ENCODE measurements at places on chromosomes 16 and 17.

DNA sequence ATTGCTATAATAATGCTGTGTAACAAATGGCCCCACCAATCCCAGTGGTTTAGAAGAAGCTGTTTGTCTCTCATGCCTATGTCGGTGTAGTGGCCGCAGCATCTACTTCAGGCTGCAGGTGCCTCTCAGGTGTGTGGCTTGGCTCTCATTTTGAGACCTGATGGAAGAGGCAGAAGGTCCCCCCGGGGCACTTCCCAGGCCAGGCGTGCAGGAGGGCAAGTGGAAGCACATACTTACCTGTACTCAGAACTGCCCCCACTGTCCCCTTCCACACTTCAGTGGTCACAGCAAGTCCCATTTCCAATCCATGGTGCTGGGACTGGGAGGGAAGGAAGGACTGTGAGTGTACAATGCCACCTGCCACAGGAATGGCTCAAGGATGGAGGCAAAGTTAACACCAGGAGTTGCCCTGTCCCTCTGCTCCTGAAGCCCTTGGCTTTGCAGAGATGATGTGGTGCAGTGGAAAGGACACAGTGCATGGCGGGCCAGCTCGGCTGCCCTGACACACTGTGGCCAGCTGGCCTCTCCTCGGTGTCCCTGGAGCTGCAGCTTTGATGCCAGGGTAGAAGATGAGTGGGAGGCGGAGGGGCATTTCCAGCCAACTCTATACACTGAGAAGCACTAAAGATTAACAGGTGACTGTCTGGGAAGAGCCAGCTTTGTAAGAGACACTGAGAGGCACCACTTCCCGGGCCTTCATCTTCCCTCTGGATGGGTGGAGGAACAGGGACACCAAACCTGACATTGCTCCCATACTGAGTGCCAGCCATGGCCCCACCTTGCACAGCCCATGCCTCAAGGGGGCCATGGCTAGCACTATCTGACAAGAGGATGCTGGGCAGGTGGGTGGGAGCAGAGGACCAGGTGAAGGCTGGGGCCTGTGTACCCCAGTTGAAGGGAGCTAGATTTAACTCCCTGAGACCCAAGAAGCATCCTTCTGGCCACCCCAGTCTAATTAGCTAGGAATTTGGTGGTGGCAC, 105.9 kb downstream of the METRNL start:
- peak; percentile 50 for DNase-seq

- no peak for DNase-seq
Observed at GRCh38 chr16:29676989-29677785, 1.8 kb upstream of the QPRT start.

GRCh38 chr17:40511667-40512220, 10.3 kb upstream of the TNS4 start:
- DNase-seq: no peak

DNA sequence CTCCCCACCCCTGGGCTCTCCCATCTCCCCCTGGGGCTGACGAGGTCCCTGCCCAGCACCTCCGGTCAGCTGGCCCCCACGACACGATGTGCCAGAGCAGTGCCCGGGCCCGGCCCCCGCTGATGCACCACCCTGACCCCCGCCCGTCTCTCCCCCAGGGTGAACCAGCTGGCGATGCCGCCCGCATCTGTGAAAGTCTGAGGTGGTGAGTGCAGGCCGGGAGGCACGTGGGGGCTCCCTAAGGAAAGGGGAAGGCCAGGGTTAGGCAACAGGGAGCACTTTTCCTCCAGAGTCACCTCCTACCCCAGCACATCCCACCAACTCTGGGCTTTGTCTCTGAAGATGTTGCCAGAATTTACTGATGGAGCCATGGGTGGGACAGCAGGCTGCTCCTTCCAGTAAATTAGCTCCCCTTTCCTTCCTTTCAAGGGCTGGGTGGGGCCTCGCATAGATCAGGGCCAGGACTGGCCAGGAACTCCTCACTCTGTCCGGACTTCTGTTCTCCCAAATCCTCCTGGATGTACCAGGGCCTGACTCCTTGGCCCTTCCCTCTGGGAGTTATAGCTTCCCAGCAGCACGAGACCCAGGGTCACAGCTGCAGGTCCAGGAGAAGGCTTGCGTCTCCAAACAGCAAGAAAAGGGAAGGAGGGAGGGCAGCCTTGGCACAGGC, 18.3 kb downstream of the MYBBP1A start:
- DNase-seq: no peak

DNA sequence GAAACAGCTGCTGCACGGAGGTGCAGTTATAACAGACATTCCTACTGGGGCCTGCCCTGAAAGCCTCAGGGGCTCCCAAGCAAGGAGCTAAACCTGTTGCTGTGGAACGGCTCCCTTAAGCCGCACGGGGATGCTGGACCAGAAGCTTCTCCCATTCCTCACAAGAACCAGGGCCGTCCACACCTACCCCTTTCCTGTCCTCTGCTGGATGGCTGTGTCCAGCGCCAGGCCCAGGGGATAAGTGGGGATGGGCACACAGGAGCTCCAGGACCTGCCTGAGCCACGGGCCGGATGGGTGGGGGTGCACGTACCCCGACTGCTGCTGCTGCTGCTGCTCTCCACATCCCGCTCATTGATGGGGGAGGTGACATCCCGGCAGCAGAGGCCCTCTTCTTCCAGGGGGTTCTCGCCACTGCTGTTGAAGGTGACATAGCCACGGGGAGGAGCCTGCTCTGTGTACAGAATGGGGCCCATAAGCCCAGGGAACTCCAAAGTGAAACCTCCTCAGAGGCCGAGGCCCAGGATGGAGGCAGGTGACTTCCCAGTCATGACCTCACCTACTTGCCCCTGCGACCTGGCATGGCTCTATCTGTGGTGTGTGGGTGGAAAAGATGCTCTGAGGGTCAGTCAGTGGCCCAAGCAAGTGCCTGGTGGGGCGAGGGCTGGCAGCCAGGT, 8.6 kb downstream of the NUDT16L1 start:
- no peak for DNase-seq

DNA sequence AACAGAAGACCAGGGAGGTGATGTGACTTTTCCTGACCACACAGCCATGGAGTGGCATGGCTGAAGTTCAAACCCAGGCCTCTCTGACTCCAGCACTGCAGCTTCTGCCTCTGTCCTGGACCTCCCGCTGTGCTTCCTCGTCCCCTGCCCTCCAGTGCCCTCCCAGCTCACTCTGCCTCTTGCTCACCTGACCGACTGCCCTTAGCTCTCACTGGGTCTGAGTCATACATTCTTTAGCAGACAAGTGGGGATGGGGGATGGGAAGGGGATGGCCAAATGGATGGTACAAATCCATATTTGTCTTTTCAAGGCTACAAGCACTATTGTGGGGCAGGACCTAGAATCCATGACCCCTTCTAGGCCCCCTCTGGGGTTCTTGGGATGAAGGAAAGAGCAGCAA, 33.0 kb downstream of the PITPNM3 start:
- DNase-seq: no peak

GRCh38 chr17:67200727-67201301, 44.2 kb downstream of the HELZ start:
- no peak for DNase-seq

DNA sequence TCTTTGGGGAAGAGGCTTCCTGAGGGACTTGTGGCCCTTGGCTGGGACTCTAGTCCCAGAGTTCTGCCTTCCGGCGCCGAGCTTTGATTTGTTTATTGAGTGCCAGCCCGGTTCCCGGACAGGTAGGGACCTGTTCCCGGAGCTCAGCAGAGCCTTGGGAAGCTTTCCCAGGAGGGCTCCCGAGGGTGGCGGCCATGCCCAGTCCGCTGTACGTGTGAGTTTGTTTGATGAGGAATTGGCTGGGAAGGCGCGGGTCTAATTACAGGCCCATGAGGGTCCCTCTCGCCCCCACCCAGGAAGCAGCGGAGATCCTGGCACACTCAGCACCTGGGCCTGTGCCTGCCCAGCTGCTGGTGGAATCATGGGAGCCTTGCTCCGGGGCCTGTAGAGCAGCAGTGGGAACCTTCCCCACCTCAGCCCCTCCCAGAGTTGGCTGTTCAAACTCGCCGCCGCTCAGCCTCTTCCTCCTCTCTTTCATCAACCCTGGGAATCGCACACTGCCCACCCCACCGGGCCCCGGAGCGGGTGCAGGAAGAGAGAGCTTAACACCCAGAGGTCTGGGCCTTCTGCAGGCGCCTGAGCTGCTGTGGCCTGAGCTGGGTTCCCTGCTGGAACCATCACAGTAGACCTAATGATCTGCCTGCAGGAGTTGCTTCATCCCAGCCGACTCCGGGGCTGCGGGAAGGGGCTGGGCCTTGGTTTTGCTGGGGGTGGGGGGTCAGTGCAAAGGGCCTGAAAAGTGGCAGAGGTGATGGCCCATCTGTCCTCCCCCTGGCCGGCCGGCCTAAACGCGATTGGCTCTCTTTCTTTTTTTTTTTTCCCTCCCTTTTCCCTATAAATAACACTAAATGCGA, 313.7 kb downstream of the SEC14L1 start:
- no peak for DNase-seq

GRCh38 chr17:5897275-5897911, 172.8 kb upstream of the WSCD1 start:
- no peak for DNase-seq

DNA sequence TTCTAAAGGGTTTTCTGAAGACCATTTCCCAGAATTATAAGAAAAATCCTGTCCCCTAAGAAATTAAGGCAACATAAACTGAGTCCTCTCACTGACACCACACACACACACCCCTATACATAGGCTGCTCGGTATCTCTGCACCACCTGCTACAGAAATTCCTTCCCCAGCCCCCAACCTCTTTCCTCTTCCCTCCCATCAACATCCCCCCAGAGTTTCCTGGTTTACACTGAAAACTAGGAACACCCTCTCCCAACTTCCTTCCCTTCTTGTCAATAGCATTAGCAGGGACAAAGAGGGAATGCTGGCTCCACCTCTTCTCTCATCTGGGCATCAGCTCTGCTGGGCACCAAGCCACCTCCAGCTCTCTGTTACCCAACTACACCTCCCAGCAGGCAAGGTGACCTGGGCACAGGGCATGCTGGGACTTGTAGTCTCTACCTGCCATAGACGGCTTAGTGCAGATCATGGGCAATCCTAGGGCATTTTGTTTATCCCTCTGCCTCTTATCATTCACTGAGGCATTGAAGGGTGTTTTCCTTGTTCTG, 15.7 kb downstream of the CAVIN1 start:
- DNase-seq: peak; percentile 79

DNA sequence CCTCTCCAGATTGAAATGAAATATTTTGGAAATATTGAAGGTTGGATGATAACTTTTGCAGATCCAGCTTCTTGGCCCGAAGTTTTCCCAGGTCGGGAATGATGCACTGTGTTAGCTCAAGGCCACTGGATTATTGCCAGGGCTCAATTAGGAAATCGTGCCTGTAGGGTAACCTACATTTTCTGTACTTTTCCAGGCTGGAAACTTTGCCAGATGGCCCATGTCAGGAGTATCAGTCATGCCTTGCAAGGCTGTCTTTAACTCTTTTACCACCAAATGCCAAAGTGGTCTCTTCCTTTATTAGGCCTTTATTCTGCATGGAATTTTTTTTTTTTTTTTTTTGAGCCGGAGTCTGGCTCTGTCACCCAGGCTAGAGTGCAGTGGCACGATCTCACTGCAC, 8.9 kb upstream of the SEC14L1 start:
- no peak for DNase-seq

DNA sequence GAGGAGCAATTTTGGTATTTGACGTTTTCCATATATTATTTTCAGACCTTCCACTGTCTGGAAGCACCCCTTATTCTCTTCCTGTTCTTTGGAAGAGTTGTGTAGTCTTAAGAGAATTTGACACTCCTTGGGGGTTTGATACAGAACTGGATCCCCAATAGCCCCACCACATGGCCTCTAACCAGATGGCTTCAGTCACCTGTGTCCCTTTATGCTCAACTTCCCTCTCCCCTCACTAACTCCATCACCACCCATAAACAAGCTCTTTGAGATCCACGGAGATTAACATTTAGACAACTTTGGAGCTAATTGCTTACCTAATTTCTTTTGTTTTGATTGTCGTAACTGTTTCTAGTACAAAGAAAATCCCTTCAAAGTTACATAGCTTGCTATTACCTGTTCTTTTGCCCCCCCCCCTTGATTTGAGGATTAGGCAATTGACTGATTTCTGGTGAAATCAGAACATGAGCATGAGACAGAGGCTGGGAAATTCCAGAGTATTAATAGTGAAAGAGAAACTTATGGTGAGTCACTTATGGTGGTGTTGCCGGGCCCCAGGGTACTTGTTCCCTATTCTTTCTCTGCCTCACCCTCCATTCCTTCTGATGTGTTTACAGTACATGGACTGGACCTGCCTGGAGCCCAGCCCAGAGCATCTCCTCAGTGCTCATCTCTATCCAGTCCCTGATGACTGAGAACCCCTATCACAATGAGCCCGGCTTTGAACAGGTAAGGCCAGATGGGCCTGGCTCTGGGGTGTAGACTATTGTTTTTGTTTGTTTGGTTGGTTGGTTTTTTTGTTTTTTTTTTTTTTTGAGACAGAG, 7.5 kb downstream of the UBE2Z start:
- no peak for DNase-seq

GRCh38 chr17:72759301-72759700, 333.2 kb downstream of the SLC39A11 start:
- DNase-seq: no peak

DNA sequence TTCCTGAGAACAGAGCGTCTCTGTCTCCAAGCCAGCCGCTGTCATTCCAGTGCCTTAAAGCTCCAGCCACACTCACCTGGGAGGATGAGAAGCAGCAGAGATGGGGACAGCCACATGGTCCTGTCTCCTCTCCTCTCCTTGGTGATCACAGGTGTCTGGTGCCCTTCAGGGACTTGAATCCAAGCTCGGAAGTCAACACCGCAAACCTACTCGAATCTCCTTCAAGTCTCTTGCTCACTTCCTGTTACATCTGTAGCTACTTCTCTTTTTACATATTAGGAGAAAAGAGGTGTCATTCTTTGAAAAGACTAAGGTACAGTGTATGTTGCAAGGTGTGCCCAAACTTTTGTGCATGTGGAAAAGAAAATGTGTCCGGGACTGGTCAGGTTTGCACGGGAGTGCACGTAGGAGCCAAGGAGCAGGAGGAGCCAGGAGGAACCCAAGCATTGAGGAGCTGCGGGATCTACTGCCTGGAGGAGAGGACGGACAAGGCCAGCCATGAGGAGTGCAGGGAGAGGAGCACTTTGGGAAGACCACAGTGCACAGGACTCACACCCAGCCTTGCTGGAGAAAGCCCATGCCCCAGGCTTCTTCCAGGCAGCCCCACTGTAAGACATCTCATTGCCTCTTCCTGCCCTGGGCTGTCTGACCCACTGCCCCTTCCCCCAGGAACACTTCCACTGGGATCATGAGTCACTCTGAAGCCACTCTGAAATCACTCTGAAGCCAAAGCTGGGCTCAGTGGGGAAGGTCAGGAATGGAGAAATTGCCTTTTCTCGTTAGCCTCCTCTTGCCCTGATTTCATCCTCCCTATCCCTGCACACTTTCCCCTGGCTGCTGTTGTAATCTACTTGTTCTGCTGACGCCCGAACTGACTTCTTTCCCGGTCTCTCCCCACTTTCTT, at the start of gene CD300LD:
TSS of gene CD300LD (minus strand) at position 197 of the 904 bp plus-strand sequence. CDS start at position 116, 81 bp downstream.
- DNase-seq: no peak

DNA sequence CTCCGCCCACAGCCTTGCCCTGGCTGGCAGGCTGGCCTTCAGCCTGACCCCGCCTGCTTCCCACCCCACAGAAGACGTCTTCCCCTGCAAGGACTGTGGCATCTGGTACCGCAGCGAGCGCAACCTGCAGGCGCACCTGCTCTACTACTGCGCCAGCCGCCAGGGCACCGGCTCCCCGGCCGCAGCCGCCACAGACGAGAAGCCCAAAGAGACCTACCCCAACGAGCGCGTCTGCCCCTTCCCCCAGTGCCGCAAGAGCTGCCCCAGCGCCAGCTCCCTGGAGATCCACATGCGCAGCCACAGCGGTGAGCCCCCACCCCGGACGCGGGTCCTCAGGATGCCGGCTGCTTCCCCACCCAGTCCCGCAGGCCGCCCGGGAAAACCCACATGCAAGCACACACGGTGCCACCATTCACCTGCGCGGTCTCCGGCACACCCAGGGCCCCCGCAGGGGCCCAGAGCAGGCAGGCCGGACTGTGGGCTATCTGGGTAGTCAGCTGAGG, 38.2 kb upstream of the ZC3H18 start:
- no peak for DNase-seq
